ENCODE measurements at places on chromosomes 5 and 9.
A peak's percentile ranks its signal among the peaks of the same experiment; 100 is the strongest.

GRCh38 chr5:173839117-173839713 lies 48.9 kb upstream of the CPEB4 start:
- no peak for DNase-seq

- no peak for DNase-seq
Observed at GRCh38 chr5:64207978-64208377, 42.3 kb downstream of the RNF180 start.

DNA sequence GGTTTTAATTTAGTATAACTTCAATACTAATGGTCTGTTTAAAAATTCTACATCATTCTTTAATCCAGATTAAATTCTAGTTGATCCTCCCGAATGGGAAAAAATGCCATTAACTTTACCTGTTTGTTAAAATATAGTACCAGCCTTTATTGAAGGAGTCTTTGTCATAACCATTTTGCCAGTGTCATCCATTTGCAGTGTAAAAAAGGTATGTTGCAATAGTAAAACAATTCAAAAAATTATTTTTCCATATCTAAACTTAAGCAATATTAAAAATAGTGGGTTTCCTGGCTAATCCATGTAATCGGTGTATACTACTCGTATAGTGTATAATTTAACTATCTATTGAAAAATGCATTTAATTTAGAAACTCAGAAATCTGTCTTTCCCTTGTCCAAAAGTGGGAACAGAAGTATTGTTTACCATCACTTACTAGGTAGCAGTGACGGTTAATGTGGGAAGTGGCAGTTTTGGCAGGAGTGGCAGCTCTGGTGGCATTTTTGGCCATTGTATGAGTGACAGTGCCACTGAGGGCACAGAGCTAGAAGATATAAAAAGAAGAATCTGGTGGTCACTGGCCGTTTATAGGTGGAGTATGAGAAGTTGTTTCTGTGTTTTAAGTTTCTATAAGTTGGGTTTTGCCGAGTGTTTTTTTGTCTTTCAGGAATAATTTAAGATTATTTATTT lies 1.9 kb downstream of the AP3S1 start:
- no peak for DNase-seq

- DNase-seq, result no peak
Observed at GRCh38 chr5:159198063-159199036, 11.0 kb downstream of the RNF145 start.

- DNase-seq, result no peak
Observed at GRCh38 chr5:131758520-131758900, 38.3 kb downstream of the FNIP1 start.

- peak; percentile 35 for DNase-seq
Observed at GRCh38 chr5:154368041-154368800, 77.6 kb upstream of the SAP30L start.

DNA sequence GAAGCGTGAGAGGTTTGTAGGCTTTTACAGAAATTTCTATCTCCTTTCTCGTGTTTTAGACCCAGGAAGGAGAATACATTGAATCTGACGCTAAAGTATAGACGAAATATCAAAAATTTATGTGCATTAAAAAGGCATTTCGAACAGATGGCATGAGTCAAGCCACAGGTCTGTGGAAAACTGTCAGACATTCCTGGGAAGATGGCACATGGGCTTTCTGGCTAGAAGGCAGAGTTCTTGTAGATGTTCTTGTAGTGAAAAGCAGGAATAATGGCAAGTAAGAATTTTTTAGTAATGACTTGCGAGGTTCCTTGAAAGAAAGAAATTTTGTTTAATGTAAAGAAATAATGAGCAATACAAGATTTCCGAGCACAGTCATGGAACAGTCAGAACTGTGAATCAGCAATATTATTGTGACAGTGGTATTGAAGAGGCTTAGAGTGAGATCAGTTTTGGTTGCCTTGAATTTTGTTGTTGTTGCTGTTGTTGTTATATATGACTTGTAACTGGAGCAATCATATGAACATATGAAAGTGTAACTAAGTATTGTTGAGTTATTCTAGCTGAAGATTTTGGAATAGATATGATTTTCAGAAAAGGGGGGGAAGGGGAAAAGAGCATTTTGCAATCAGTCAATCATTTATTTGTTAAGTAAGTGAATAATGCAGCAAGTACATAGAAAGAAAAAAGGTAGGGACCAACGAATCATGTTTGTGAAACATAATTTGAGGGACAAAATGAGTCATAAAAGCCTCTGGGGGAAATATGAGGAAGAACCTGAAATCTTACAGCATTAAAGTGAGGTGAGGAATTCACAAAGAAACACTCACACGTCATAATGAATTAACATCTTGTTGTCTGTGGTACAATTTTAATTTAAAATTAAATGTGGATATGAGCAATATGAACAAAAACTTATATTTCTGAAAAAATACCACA lies 339.0 kb upstream of the CTNND2 start:
- peak; percentile 9 for DNase-seq

DNA sequence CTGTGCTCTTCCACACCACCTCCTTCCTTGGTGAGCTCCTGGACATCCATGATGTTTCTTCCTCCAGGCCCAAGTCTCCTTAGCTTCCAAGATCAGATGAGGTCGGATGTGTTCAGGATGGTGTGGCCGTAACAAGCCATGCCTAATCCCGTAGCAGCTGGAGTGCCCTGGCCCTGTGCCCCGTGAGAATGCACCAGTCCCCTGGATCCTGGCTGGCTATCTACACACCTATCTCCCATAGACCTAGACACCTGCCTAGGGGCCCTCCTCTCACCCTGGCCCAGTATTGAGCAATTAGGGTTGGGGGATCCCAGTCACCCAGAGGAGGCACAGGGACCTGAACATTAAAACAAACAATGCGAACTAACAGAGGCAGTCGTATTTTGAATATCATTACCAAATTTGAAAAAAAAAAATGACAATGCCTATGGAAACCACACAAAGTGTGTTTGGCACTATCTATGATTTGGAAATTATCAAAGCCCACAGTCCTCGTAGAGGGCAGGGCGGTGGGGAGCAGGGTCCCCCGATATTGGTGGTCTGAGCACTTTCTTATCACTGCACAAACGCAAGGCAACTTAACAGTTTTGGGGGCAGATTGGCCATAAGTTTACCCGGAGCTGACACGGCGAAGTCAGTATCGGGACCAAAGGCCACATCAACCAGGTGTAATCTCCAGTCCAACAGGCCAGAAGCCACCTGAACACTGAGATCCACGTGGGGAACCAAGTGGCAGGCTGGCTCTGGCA lies 13.2 kb downstream of the ENG start:
- DNase-seq, result no peak

GRCh38 chr9:77013206-77013931 lies 6.1 kb upstream of the FOXB2 start:
- peak; percentile 56 for DNase-seq

- DNase-seq, result no peak
Observed at GRCh38 chr5:88325868-88326267, 57.2 kb upstream of the TMEM161B start.

DNA sequence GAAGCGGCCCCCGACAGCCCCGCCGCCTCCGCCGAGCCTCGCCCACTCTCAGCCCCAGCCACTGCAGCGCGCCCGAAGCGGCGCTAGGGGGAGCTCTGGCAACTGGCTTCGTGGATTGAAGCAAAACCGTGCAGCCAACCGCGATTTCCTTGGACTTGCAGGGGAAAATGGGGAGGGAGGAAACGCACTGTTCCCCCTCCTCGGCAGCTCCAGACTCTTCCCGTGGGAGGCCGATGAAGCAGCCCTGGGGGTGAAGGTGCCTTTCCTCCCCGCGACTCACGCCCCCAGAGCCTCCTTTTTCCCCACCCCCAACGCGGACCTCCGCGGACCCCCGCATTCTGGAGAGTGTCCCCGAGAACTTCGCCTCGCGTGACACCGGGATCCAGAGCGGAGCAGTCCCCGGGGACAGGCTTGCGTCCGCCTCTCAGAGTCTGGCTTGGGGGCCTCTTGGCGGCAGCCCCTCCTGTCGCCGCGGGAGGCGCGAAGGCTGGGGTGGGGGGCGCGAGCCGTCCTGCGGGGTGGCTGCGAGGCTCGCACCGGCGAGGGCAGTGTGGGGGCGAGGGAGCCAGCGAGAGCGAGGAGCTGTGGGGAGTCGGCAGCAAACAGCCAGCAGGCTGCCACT lies 3.8 kb downstream of the IER5L start:
- DNase-seq, result no peak

DNA sequence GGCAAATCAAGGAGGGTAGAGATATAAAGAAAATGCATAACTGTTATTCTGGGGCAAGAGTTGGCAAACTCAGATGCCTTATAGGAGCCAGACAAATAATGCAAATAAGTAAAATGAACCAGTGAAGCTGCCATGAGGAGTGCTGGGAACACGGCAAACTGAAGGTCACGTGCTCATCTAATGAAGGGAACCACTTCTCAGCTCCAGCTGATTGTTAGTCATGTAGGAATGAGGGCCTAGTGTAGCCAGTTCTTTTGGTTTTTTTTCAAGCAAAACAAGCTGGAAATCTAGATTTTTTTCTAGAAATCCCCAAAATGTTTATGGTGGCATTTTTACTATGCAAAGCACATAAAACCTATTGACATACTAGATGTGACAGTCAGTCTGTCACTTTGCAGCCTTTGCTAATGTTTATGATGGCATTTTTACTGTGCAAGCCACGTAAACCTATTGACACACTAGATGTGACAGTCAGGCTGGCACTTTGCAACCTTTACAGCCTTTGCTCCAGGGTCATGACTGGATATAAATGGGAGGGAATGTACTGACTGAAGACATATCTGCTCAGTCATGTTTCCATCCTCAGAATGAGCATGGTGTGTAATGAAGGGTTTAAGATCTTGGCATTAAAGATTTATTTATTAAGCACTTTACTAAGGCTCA lies 39.4 kb downstream of the RUSC2 start:
- no peak for DNase-seq

GRCh38 chr5:19169426-19169825 lies 818.6 kb downstream of the CDH18 start:
- peak; percentile 47 for DNase-seq

DNA sequence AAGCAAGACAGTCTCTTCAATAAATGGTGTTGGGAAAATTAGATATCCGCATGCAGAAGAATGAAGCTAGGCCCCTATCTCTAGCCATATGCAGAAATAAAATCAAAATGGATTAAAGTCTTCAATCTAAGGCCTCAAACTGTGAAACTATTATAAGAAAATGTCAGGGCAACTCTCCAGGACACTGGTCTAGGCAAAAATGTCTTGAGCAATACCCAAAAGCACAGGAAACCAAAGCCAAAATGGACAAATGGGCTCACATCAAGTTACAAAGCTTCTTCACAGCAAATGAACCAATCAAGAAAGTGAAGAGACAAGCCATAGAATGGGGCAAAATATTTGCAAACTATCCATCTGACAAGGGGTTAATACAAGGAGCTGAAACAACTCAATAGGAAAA lies 338.8 kb downstream of the NNT start:
- no peak for DNase-seq

- DNase-seq, result no peak
Observed at GRCh38 chr9:73682789-73683188, 531.1 kb downstream of the ANXA1 start.

- no peak for DNase-seq
Observed at GRCh38 chr5:154395407-154396106, 50.2 kb upstream of the SAP30L start.

All from spinal cord (tissue), 10 donors.